Activated CD4-positive, alpha-beta T cell treated with anti-CD3 and anti-CD28 coated beads, Interleukin-2, amount 50 U/mL, for 24 hours (primary cell): ENCODE measurements at places on chromosomes 1 and 21.

DNA sequence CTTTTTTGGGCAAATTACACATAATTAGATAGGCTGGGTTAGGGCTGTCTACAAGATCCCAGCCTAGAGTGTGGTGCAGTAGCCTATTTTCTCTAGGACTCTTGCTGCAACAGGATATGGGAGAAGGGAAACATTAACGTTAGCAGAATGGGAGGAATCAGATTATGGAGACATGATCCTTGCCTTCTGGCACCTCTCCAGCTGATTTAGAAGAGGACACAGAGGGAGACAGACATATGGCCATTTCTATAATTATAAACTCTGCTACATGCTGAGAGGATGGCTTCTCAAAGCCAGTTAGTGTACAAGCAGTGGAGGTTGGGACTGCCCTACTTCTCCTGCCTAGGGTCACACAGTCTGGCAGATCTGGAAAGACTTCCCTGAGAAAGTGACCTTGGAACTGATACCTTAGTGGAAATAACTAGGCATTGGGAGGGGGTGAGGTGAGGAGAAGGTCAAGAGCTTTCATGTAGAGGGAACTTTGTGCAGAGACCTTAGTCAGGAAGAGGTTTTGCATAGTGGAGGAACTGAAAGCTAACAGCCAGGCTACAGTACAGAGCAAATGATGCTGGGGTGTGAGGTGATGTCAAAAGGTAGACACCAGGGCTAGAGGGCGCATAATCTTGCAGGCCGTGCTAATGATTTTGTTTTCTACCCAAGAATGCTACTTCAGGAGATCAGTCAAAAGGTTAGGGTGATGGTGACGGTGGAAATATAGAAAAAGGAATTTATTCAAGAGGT lies 1.2 kb upstream of the CD1D start:
- DNase-seq = no peak

GRCh38 chr1:56416495-56416894 lies 162.9 kb downstream of the PLPP3 start:
- DNase-seq = no peak

DNA sequence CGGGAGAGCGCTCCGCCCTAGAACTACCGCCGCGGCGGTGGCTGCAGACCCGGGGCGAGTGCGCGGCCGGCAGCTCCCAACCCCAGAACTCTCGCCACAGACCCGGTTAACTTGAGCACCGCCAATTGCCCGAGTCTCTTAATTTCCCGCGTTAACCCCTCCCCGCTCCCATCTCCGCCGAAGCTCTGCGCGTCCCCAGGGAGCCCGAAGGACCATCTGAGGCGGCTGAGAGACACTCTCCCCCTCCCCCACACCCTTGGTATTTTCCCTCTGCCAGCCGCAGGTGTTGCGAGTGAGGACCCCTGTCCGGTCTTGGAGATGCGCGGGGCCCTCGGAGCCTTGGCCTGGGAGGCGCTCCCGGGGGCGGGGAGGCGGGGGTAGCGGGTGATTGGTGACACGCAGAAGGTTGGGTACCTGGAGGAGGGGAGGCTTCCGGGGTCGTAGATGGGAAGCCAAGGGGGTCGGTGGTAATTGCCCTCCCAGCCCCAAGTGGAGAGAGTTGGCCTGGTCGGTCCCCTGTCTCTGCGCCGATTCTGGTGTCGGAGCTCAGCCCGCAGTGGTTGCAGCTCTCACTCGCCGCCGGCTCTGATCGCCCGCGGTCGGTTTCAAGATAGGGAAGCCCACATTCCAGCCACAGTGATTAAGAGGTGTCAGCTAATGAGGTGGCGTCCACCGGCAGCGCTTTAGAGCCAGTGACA lies 858 bp upstream of the SUSD4 start:
- DNase-seq = no peak

- DNase-seq = no peak
These were observed 100.6 kb upstream of the RUNX1 start for GRCh38 chr21:35149698-35150097.

DNA sequence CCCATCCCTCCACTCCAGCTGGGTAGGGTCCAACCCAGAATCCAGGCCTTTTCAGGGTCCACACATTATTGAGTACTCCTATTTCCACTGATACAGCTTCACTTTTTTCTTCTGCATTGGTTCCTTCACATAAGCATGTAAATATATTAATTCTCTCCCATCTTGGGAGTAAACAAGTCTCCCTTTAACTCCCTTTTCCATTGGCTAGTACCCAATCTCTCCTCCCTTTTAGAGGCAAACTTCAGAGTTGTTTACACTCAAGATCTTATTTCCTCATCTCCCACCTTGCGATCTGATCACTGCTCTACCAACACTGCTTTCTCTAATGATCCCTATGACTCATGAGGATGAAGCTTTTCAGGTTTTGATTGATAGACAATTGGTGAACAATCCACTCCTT lies 20.3 kb downstream of the DMAP1 start:
- no peak for DNase-seq

DNA sequence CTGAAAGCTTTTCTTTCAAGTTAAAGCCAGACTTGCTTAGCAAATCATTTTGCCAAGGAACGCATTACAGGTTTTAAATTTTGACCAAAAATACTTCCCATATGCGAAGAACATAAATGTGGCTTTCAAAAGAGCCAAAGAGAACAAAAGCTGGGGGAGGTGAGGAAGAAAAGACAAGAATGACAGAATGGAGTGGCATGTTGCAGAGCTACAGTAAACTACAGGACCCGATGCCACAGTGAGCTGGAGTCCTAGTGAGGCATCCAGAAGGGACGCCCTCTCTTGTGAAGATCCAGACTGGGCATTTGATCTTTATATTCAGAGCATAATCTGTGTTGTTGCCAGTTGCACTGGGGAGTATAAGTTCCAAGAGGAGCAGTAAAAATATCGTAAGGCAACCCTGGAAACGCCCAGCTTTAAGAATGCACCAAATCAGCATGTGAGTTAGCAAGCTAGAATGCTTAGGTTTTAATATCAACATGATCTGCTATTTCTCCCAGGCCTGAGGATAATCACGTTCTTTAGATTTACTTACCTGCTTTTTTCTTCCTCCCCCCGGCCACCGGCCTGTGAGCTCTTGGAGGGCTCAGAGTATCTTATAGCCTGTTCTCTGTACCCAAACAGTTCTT lies 48.4 kb upstream of the HOOK1 start:
- no peak for DNase-seq

- no peak for DNase-seq
These were observed 30.0 kb downstream of the CAPZB start for GRCh38 chr1:19455353-19455752.

- no peak for DNase-seq
These were observed 87.6 kb upstream of the RUNX1 start for GRCh38 chr21:35136586-35137219.

DNA sequence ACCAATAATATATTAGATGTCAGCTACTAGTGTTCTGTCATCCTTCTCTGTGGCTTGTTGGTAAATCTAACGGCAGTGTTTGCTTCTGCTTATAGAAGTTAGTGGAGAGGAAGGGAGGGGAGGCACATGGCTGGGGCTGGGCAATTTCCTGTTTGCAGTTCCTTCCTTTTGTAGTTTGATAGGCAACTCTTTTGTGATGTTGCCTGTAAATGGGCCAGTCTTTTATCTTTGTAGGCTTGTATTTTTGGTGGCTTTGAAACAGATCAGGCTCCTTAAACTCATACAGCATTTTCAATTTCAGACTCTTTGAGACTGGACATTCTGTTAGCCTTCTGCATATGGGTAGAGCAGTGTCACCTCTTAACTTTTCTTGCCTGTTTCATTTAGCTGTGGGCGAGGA lies 48.1 kb downstream of the CDC14A start:
- peak; percentile 32 for DNase-seq

DNA sequence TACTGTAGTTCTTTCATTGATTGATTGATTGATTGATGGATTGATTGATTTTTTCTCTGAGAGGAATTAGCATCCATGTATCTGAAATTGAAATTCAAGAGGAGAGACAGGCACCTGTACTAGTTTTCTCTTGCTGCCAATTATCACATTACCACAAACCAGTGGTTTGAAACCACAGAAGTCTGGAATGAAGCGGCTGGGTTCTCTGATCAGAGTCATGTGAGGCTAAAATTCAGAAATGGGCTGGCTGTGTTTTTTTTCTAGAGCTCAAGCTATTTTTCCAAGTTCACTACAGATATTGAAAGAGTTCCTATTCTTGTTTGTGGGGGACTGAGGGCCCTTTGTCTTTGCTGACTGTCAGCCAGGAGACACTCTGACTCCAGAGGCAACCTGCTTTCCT lies 10.0 kb downstream of the NBPF3 start:
- no peak for DNase-seq

DNA sequence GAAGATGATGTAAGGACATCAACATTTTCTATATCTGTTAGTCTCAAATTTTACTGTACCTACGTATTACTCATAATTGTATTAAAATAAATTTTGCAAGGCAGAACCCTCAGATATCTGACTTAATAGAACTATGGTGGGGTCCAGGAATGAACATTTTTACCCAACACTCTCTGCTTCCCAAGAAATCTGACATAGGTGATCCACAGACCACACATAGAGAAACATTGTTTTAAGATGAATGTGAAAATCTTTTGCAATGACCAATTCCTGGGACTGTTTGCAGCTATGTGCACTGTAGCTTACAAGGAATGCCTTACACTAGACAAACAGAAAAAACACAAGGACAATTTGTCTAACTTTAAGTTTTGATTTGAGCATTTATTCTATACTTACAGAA lies 645.6 kb upstream of the ADGRL2 start:
- no peak for DNase-seq

GRCh38 chr1:195979646-195980045 lies 628.6 kb downstream of the KCNT2 start:
- no peak for DNase-seq

DNA sequence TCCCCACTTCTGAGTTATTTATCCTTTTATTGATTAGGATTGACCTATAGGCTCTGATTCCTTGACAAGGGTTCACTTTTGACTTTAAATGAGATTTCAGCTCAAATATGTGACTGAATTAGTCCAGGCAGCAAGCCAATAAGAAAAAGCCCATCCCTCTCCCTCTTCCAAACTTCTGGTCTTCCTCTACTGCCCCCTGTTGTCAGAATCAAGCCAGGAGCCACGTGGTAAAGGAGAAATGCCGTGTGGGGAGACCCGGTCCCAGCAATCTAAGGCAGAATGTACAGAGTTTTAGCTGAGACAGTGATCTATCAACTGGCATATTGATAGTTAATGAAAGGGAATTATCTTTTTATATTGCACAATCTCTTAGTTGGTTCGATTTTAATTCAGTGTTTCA lies 5.2 kb downstream of the ADAMTS5 start:
- no peak for DNase-seq

DNA sequence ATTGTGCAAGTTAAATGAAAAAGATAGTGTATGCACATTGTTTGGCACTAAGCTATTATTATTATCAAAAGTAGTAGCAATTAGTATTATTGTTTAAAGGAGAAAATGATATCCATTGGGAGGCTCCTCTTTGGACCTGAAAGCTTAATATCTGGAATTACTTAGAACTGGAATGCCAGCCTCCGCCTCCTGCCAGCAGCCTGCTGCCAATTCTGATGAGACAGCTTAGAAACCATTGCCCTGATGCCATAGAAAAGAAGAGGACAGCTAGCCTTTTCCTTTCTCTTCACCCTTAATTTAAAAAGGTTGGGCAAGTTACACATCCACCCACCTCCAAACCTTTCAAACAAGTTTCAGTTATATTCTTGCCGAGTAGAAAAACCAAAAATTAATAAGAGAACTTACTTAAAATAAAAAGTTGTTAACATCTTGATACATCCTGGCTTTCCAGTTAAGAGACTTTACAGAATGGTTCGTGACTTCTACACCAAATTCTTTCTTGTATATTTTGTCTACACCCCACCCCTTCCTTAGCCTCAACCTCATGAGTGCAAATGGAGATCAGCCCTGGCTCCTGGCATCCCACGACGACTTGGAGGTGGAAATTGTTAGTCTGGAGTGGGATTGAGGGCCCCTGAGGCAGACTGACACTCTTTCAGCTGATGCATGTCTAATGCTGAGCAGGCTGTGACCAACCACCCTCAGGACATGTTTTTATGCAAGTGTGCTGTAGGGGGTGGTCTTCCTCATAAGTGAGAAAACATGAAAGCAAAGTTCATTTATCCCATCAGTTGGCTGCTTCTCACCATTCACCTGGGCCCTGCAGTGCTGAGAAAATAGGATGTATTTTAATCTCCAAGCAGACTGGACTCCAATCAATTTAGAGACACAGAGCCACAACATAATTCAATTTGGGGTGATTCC lies 120.6 kb downstream of the KCNJ15 start:
- no peak for DNase-seq

DNA sequence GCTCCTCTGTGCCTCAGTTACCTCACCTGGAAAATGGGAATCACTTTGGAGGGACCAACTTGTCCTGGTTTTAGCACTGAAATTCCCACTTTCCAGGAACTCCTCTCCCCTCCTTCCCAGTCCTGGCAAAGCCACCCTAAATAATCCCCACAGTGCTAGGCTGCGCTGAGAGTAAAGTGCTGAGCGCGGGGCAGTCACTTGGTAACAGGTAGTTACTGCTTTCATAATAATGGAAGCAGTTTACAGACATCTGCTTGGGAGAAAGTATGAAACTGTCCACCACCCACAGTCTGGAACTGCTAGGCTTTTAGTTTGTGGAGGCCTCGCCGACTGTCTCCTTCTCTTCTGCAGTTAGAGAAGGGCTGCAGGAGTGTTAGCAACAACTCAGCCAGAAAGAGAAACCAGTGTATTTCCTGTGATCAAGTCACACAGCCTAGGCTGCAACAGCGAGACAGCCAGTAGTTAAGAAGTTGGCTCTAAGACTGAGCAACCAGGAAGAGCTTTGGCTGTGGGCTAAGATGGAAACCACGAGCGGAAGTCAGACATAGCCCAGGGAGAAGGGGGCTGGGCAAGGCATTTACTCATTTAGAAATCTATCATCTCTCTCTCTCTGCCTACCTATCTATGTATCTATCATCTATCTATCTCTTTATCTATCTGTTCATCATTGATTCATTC lies 30.8 kb upstream of the ABCG1 start:
- peak; percentile 38 for DNase-seq

- DNase-seq = no peak
These were observed 101.9 kb upstream of the USP24 start for GRCh38 chr1:55316947-55317662.

GRCh38 chr1:234931404-234931973 lies 197.1 kb downstream of the TOMM20 start:
- no peak for DNase-seq

DNA sequence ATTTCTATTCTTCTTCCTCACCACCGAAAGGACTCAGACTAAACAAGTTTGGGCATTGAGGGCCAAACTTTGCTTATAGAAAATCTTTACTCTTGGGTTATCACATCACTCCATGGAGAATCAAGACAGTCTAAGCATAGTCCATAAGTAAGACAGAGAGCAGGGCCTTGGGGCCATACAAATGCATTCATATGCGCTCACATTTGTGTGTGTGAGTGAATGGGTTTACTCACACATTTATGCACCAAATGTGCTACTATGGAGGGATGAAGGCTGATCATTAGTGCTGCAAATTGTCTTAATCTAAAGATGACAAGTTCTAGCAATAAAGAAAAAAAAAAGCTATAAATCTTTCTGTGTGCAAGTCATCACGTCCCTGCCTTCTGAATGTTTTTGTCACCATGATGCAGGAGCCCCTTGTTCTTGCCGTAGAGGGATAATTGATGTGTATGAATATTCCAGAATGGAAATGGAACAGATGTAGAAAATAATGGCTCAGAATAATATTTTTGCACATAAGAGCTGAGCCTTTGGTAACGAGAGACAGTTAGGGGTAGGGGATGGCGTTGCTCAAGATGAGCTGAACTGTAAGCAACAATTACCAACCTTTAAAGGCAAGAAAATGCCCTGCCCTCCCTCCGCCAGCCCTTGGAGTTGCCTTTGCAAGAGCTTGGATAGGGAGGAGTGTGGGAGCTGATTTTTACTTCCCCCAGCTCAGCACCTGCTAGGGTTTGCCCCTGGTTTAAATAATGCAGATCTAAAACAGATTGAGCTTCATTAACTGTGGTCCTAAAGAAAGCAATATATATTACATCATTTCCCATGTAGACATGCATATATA lies 52.3 kb upstream of the IKBKE start:
- DNase-seq = no peak
